ENCODE measurements at places on chromosomes 16 and 17.

- no peaks in the 10 kb centered on the region for H3K36me3 ChIP-seq
- peaks cover 34% of the 10 kb centered on the region for H3K4me1 ChIP-seq
- peaks cover 2% of the 10 kb centered on the region for H3K27me3 ChIP-seq
- no peak overlapping the region for H3K4me3 ChIP-seq
Observed at GRCh38 chr16:85872734-85873133, 26.2 kb upstream of the IRF8 start.

DNA sequence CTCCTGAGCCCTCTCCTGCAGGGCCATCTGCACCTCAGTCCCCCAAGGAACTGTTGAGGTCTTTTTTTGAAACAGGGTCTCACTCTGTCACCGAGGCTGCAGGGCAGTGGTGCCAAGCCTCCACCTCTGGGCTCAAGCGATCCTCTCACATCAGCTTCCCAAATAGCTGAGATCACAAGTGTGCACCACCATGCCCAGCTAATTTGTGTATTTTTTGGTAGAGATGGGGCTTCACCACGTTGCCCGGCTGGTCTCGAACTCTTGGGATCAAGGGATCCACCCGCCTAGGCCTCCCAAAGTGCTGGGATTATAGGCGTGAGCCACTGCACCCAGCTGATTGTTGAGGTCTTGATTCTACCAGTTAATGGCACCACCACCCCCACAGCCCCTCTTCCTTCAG lies 27.9 kb upstream of the ENDOV start:
- H3K36me3 ChIP-seq, result peaks cover 60% of the 10 kb centered on the region
- DNase-seq, result no peak
- no peak overlapping the region for H3K4me3 ChIP-seq
- no peak overlapping the region for H3K27ac ChIP-seq
- no peaks in the 10 kb centered on the region for H3K4me1 ChIP-seq
- no peaks in the 10 kb centered on the region for H3K27me3 ChIP-seq

GRCh38 chr17:80261159-80261894 lies 675 bp downstream of the RNF213 start:
- H3K4me1 ChIP-seq, result peaks cover 69% of the 10 kb centered on the region
- peak overlapping the region; percentile 96 for H3K4me3 ChIP-seq
- H3K27ac ChIP-seq, result peak overlapping the region; percentile 97
- DNase-seq, result peak; percentile 81
- H3K36me3 ChIP-seq, result peaks cover 29% of the 10 kb centered on the region

- H3K4me1 ChIP-seq, result peaks cover 11% of the 10 kb centered on the region
- no peaks in the 10 kb centered on the region for H3K27me3 ChIP-seq
- H3K27ac ChIP-seq, result no peak overlapping the region
- DNase-seq, result no peak
- H3K4me3 ChIP-seq, result no peak overlapping the region
- H3K36me3 ChIP-seq, result no peaks in the 10 kb centered on the region
Observed at GRCh38 chr16:27189335-27189972, 13.9 kb upstream of the KDM8 start.

- no peaks in the 10 kb centered on the region for H3K4me1 ChIP-seq
- no peaks in the 10 kb centered on the region for H3K27me3 ChIP-seq
- no peak overlapping the region for H3K4me3 ChIP-seq
- DNase-seq, result no peak
- no peaks in the 10 kb centered on the region for H3K36me3 ChIP-seq
Observed at GRCh38 chr17:1583556-1583955, 21.0 kb upstream of the PITPNA start.

DNA sequence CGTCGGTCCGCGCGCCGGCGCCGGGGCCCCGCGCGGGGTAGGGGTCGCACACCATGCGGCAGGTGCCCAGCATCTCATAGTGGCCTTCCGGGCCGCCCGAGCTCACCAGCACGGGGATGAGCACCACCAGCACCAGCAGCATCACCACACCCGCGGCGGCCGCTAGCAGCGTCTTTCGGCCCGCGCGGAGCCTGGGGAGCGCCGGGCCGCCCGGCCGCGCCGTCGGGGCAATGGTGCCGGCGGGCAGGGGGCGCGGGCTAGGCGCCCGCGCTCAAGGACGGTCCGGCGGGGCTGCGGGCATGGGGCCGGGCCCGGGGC lies 237 bp downstream of the C1QL1 start:
- H3K4me1 ChIP-seq, result peaks cover 43% of the 10 kb centered on the region
- no peak overlapping the region for H3K27ac ChIP-seq
- peaks cover 54% of the 10 kb centered on the region for H3K27me3 ChIP-seq
- DNase-seq, result no peak
- no peaks in the 10 kb centered on the region for H3K36me3 ChIP-seq
- no peak overlapping the region for H3K4me3 ChIP-seq

DNA sequence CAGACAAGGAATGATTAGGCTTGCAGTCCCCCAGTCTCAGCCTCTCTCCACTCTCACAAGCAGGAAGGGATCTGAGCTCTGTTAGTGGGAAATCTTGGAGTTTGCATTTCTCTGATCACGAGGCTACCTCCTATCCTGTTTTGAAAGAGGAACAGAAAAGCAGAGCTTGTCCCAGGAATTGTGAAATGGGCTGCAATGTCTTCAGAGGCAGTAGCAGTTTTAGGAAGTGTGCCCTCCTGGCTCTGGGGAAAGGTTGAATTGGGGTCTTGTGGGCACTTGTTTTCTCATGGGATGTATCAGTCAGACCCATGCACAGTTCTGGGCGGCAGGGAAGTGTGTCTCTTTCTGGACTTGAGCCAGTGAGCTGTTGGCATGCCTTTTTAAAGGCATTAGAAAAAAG lies 22.8 kb downstream of the NUP85 start:
- no peak overlapping the region for H3K4me3 ChIP-seq
- peaks cover 8% of the 10 kb centered on the region for H3K4me1 ChIP-seq
- H3K27me3 ChIP-seq, result no peaks in the 10 kb centered on the region
- peaks cover 37% of the 10 kb centered on the region for H3K36me3 ChIP-seq

GRCh38 chr17:8621585-8621984 lies 8.9 kb downstream of the MYH10 start:
- H3K4me1 ChIP-seq, result peaks cover 12% of the 10 kb centered on the region
- no peak overlapping the region for H3K4me3 ChIP-seq
- H3K36me3 ChIP-seq, result no peaks in the 10 kb centered on the region
- H3K27me3 ChIP-seq, result peaks cover 13% of the 10 kb centered on the region

GRCh38 chr16:10069374-10069773 lies 112.9 kb downstream of the GRIN2A start:
- no peak for DNase-seq
- no peaks in the 10 kb centered on the region for H3K27me3 ChIP-seq
- H3K4me3 ChIP-seq, result no peak overlapping the region
- no peaks in the 10 kb centered on the region for H3K36me3 ChIP-seq

DNA sequence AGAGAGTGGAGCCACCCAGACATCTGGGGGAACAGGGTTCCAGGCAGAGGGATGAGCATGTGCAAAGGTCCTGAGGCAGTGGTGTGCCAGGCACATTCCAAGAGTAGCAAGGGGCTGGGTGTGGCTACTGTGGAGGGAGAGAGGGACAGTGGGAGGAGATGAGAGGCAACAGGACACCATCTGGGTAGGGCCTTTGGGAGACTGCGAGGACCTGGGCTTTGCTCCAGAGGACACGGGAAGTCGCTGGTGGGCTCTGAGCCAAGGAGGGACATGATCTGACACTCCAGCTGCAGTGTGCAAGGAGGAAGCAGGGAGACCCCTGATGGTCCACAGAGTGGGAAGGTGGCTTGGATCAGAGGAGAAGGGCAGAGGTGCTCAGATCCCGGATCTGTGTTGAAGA lies 56.7 kb upstream of the MED9 start:
- H3K36me3 ChIP-seq, result no peaks in the 10 kb centered on the region
- peaks cover 15% of the 10 kb centered on the region for H3K4me1 ChIP-seq
- no peak overlapping the region for H3K27ac ChIP-seq
- H3K4me3 ChIP-seq, result no peak overlapping the region
- no peaks in the 10 kb centered on the region for H3K27me3 ChIP-seq
- DNase-seq, result no peak

GRCh38 chr17:56978441-56979090 lies 635 bp downstream of the SCPEP1 start:
- H3K27ac ChIP-seq, result no peak overlapping the region
- H3K4me1 ChIP-seq, result peaks cover 19% of the 10 kb centered on the region
- H3K4me3 ChIP-seq, result peak overlapping the region; percentile 90
- H3K36me3 ChIP-seq, result no peaks in the 10 kb centered on the region

- no peaks in the 10 kb centered on the region for H3K36me3 ChIP-seq
- H3K4me3 ChIP-seq, result no peak overlapping the region
- peaks cover 12% of the 10 kb centered on the region for H3K27me3 ChIP-seq
- no peak overlapping the region for H3K27ac ChIP-seq
Observed at GRCh38 chr17:6706996-6707395, 6.2 kb downstream of the SLC13A5 start.
